ENCODE measurements at places on chromosomes 5 and 9.

GRCh38 chr9:77764894-77765780, 117.0 kb upstream of the GNA14 start:
- DNase-seq, result peak; percentile 43

DNA sequence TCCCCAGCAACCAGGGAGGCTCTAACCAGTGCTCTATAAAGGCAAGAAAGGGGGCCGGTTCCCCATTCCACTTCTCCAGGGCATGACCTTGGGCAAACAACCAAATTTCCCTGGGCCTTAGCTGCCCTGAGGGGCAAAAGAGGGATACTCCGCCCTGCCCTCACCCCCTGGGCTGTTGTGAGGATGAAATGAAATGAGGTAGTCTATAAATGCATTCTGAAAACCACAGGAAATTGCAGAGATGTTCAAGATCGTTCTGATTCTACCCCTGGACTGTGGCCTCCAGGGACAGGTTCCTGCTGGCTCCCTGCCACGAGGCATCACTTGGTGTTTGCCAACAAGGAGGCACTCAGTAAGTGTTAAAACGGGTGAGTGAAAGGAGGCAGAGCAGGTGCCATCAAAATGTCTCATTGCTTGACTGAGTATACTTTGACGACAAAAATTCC, 5.7 kb downstream of the RAPGEF1 start:
- DNase-seq, result no peak

DNA sequence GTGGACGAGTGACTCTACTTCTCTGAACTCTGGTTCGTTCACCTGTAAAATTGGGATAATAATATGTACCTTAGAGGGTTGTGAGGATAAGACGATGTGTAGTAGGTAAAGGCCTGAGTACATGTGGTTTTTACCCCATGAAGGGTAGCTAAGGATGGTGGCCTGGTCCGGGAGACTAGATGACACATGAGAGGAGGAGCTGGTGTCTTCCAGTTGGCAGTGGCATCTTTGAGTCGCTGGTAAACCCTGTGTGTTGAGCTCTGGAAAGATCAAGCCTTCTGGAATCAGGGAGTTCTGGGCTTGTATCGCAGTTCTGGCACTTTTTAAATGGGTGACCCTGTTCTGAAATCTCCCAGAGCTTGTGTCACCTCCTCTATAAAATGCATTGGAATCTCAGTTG, 166.4 kb upstream of the ZNF618 start:
- no peak for DNase-seq

DNA sequence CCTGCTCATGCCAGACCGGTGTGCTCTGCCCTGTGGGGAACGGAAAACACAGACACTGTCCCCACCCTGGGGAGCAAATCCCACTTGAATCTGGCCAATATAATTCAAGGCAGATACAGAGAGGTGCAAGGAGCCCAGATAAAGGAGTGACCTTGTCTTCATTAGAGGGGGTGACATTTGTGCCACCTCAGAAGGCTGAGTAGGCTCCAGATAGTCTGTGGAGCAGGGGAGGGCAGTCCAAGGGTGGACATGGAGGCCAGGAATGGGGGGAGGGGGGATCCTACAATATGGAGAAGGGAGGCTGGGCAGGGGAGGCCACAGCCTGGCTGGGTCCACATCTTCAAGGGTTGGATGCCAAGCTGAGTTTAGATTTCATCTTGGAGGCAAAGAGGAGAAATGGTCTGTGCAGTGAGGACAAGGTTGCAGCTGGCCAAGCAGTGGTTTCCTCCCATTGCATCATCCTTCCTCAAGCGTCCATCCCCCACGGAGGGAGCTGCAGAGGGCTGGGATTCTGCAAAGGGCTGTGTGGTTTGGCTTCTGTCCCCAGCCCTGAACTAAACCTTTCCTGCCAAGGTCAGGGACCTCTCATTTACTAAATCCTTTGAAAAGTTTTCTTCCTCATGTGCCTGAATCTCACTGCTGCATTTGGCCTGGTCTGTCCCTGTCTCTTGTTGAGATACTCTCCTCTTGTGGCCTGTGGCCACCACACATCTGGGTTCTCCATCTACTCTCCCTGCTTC, 60.1 kb downstream of the GALNT12 start:
- DNase-seq, result no peak

- DNase-seq, result no peak
Measured at GRCh38 chr9:129467004-129467588, 153.8 kb downstream of the C9orf50 start.

DNA sequence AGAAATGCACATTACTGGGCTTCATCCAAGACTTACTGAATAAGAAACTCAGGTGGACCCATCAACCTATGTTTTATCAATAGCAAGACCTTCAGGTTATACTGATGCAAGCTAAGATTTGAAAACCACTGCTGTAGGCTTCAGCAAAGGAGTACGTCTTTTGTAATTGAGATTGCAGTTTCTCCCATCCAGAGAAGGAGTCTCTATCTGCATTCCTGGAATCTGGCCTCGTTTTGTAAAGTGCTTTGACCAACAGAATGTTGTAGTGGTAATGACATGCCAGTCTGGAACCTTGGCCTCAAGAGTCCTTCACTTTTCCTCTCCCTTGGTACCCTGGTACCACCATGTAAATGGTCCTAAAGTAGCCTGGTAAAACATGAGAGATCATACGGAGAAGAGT, 32.2 kb upstream of the ELAVL2 start:
- DNase-seq, result no peak

- no peak for DNase-seq
Measured at GRCh38 chr5:129358069-129358468, 102.0 kb upstream of the ADAMTS19 start.

DNA sequence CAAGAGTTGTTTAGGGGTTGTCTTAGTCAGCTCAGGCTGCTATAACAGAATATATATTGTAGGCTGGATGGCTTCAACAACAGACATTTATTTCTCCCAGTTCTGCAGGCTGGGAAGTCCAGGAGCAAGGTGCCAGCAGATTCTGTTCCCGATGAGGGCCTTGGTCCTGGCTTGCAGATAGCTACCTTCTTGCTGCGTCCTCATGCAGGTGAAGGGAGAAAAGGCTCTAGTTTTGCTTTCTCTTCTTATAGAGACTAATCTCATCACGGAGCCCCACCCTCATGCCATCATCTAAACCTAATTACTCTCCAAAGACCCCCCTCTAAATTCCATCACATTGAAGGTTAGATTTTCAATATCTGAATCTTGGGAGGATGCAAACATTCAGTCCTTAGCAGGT, 246.0 kb upstream of the ANKRD55 start:
- DNase-seq, result no peak

DNA sequence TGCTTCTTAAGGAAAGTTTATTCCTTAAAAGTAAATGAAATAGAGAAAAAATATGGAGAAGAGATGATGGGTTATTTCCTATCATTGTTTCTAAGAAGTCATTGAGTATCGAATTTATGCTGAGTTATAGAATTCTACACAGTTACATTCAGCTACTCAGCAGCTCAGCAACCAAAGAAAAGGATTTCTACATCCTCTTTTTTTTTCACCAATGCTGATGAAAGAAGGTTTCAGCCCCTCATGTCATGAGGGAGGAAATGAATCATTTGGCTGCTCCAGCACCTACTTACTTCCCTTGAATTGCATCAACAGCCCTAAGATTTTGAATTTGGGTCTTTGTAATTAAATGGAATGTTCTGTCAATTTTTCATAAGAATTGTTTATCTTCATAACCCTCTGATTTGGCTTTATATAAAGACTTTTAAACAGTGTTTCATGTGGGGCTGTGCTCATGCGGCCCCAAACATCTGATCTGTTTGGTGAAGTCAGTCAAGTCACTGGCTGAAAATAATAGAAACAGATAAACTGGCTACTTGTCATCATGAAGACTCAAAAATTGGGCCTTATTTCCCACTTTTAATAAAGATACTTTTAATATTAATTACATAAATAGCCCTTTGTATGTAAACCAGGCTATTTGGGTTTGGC, 18.5 kb upstream of the SNX2 start:
- DNase-seq, result peak; percentile 32

- peak; percentile 2 for DNase-seq
Measured at GRCh38 chr5:180704362-180704761, 35.5 kb downstream of the OR2Y1 start.

DNA sequence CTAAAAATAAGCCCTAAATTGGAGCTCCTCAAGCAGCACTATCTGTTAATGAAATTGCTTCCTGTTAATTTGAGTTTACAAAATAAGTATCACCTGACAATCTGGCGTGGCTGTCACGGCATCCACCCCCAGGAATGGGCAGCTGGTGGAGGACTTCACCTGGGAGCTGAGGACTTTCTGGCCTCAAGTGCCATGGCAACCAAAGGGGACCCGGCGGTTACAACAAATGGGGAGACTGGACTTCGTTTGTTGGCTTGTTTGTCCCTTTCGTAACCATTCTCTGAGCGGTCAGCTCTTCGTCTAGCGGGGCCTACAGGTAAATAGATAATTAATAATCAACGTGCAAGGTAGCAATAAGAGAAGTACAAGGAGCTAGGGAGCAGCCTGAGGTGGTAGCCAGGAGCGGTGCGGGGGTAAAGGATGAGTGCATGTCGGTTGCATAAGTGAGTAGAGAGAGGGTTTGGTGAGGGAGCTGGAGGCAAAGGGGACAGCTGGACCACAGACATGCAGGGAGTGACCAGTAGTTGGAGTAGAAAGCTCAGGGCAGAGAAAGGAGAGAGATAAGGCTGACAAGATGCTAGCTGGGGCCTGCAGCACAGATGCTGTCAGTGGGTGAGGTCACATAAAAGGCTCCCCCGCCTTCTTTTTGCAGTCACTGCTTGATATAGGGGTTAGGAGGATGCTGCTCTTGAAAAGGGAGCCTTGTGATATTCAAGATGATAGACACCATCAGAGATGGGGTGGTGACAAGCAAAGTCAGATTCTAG, 62.5 kb downstream of the HSPA4 start:
- no peak for DNase-seq

GRCh38 chr9:119278171-119278570, 91.1 kb downstream of the BRINP1 start:
- DNase-seq, result no peak

DNA sequence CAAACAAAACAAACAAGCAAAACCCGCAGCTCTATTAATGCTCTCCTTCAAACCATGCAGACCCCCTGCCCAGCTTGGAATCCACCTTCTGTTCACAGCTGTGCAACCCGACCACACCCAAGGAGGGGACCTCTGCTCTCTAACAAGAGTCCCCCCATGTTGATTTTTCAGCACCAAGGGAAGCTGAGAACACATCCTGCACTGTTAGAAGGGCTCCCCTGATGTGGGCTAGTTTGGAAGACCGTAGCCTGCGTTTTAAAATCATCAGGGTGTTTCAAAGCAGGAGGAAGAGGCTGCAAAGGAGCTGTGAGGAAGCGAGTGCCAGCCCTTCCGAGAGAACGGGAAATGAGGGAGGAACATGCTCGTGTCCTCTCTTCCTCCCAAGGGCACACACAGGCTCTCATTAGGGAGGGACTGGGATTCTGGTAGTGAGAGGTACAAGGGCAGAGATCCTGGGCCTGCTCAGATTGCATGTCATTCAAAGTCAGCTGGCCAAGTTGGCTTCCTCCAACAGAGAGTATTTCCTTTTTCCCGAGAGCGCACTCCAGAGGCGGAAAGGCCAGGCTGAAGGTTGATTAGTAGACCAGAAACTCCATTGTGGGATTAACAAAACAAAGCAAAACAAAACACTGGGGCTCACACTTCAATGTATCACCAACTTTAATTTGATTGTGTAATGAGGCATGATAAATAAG, 185.9 kb downstream of the SEMA6A start:
- no peak for DNase-seq

DNA sequence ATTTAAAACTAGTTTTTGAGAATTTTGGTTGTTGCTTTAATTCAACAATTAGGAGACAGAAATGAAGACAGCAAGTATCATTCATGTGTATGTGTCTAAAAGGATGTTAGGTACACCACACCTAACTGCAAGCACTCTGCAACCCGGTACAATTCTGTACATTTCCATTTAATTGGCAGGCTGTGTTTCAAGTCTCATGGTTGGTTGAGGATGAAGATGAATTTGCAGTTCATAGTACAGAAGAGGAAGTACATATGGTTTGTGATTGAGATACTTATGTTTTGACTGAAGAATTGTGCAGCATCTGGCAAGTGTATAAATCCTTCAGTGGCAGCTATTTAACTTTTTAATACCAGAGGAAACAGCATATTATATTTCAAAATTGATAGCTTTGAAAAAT, 628.7 kb upstream of the ZNF608 start:
- no peak for DNase-seq

DNA sequence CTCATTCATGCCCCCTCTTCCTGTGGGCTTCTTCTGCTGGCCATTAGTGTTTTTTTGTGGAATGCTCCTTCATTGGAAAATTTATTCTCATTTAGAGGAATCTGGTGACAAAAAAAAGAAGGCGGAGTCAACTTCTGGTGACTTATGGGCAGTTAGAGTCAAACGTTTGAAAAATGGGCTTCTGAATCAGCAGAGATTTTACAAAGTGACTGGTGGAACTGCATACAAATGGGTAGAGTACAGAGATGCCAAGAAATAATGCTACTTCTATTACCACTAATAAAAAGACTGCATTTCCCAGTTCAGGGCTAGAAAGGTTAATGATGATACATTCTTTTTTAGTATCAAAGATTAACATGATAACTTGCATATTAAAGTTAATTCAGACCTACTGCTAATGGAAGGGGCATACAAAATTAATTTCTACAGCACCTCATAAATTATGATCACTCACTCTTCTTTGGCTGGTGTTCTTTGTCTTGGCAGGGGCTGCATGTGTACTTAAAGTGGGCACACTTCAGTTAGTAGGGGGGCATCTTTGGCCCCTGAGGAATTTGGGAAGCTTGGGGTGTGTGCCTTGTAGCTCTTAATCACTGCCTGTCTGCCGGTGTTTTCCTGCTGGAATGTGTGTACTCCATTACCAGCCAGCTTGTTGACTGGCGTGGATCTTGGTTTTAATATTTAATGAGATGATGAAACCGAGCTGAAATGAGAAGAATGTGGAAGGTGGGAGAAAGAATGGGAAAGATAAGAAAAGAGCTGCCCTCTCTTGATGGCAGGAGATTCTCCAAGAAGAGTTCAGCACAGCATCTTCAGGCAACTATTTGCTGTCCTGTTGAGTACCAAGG, 148.9 kb downstream of the DOCK2 start:
- no peak for DNase-seq

DNA sequence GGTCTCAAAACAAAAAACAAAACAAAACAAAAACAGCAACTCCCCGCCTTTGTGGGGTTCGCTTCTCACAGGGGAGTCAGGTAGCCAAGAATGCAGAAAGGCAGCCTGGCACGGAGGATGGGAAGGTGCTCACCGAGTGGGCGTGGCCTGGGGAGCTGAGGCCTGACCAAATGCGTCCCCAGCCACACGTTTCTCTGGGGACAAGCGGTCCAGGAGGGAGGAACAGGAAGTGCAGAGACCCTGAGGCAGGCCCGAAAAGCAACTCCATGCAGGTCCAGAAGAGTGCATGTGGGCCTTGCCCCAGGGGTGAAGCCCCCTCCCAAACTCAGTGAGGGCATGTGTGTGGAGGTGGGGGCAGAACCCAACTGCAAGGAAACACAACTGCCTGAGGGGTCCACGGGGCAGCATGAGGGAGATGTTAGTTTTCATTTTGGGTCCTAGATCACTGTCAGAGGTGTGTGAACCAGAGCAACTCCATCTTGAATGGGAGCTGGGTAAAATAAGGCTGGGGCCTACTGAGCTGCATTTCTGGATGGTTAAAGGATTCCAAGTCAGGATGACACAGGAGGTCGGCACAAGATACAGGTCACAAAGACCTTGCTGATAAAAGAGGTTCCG, 2.6 kb upstream of the UAP1L1 start:
- no peak for DNase-seq
